ENCODE measurements at places on chromosomes 16 and 17.

- no peaks in the 10 kb centered on the region for H3K27me3 ChIP-seq
- H3K36me3 ChIP-seq, result no peaks in the 10 kb centered on the region
- peaks cover 34% of the 10 kb centered on the region for H3K4me1 ChIP-seq
- no peak for DNase-seq
- H3K27ac ChIP-seq, result no peak overlapping the region
- H3K4me3 ChIP-seq, result no peak overlapping the region
Measured at GRCh38 chr16:53779186-53779585, 75.2 kb downstream of the FTO start.

DNA sequence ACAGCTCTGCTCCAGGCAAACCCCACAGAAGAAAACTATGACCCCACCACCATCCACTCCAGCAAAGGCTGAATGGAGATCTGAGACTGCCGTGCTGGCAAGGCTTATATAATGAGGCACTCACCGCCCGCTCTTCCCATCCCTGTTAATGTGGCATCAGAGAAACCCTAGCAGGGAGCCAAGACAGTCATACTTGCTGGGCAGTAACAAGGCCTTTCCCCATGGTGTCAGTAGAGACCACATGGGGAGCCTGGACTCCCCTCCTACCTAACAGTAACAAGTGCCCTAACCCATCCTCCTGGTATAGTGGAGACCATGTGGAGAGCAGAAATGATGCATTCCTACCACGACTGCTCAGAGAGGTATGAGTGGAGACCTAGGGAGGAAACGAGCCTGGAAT, 235.2 kb downstream of the C16orf78 start:
- no peaks in the 10 kb centered on the region for H3K27me3 ChIP-seq
- peak; percentile 53 for DNase-seq
- H3K36me3 ChIP-seq, result no peaks in the 10 kb centered on the region
- H3K4me3 ChIP-seq, result no peak overlapping the region
- peaks cover 16% of the 10 kb centered on the region for H3K4me1 ChIP-seq
- H3K27ac ChIP-seq, result no peak overlapping the region

DNA sequence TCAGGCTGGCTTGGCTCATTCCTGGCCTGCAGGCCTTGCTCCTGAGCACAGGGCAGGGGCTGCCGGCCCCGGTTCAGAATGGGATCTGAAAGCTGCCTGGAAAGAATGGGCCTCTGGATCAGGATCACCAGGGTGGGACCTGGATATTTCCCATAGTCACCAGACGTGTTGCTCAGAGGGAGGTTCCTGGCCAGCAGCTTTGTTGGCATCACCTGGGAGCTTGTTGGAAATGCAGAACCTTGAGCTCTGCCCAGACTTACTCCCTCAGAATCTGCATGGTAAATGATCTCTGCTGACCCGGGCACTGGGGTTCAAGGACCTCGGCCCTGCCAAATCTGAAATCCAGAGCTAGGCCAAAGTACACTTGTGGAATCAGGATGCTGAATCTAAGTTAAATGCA, 29.5 kb upstream of the MED9 start:
- no peak overlapping the region for H3K27ac ChIP-seq
- no peak overlapping the region for H3K4me3 ChIP-seq
- DNase-seq, result no peak
- no peaks in the 10 kb centered on the region for H3K36me3 ChIP-seq

DNA sequence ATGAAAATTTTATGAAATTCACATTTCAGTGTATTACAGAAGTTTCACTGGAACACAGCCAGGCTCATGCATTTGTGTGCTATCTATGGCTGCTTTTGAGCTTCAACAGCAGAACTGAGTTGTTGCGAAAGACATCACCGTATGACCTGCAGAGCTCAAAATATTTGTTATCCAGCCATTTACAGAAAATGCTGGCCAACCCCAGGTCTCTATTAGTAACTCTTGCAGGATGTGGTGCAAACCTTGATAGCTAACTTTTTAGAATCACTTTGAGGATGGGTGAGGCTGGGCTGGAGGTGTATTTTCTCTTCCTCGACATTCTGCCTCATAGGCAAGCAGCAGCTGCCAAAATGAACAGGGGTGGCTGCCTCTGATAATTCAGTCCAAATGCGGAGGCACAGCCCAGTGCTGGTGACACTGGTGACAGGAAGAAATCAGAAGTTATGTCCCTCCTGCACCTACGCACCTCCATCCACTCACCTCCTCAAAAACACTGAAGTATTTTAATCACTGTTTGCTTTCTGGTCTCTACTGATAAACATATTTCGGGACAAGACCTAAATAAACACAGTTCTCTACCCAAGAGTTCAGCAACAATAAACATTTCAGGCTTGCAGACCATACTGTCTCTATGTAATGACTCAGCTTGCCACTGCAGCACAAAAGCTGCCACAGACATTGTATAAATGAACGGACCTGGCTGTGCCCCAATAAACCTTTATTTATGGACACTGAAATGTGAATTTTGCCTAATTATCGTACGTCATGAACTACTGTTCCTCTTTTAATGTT, 28.5 kb downstream of the ARHGAP17 start:
- peaks cover 8% of the 10 kb centered on the region for H3K4me1 ChIP-seq
- H3K36me3 ChIP-seq, result no peaks in the 10 kb centered on the region

- no peak overlapping the region for H3K27ac ChIP-seq
- DNase-seq, result no peak
- H3K36me3 ChIP-seq, result no peaks in the 10 kb centered on the region
- no peak overlapping the region for H3K4me3 ChIP-seq
Measured at GRCh38 chr17:49616601-49617131, 41.0 kb downstream of the NXPH3 start.

DNA sequence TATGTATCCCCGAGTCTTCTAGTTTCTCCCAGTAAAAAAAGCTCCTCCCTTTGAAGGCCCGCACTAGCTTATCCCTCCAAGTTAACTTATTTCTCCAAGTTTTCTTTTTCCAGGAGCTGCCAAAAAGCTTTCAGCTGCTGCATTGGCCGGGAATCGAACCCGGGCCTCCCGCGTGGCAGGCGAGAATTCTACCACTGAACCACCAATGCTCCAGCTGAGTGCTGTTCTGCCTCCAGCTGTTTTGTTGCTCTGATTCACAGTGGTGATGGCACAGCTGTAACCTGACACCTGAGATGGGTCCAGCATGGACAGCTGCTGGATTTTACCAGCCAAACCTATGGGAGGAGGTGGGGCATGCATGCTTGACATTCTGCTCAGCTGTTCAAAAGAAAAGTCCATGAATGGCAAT, 22.1 kb downstream of the VAC14 start:
- DNase-seq, result peak; percentile 92
- peaks cover 3% of the 10 kb centered on the region for H3K4me1 ChIP-seq
- no peaks in the 10 kb centered on the region for H3K36me3 ChIP-seq
- H3K27ac ChIP-seq, result no peak overlapping the region

GRCh38 chr17:73874008-73874720, 229.9 kb upstream of the SDK2 start:
- no peaks in the 10 kb centered on the region for H3K36me3 ChIP-seq
- H3K27me3 ChIP-seq, result no peaks in the 10 kb centered on the region

- H3K36me3 ChIP-seq, result no peaks in the 10 kb centered on the region
- H3K4me3 ChIP-seq, result no peak overlapping the region
- no peaks in the 10 kb centered on the region for H3K27me3 ChIP-seq
- DNase-seq, result no peak
- H3K27ac ChIP-seq, result no peak overlapping the region
Measured at GRCh38 chr16:11133344-11133943, 122.6 kb downstream of the SOCS1 start.

- H3K4me3 ChIP-seq, result peak within 1 kb of the TSS; percentile 69
- DNase-seq, result no peak
- H3K27ac ChIP-seq, result peak within 1 kb of the TSS; percentile 73
- H3K36me3 ChIP-seq, result no peaks in the 10 kb centered on the region
- no peaks in the 10 kb centered on the region for H3K27me3 ChIP-seq
Measured at GRCh38 chr17:81834831-81835267, at the start of gene PPP1R27. TSS of gene PPP1R27 (minus strand) at chr17:81835050. CDS start at chr17:81834953, 97 bp downstream.

Data from neural progenitor cell (in vitro differentiated cells).